HuH-7 (cell line): ENCODE measurements at places on chromosomes 5 and 9.

DNA sequence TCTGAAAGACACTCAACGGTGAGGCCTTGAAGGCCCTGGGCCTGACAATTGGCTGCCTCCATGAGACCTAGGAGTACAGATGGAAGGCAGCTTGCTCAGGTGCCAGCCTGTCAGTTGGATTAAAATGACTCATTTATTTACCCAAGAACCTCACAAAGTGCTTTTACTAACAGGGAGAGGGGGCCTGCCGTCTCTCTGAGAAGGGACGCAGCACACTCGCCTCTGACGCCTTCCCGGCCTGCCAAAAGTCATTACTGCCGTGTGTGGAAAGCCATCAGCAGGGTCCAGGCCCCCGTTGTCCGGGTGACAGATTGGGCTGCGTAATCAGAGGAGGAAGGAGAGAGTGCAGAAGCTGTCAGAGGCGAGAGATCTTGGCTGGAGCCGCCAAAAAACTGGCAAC is 32.4 kb downstream of the DDX31 start:
- DNase-seq: no peak

- no peak for DNase-seq
Observed at GRCh38 chr9:37364751-37365360, 57.6 kb upstream of the GRHPR start.

GRCh38 chr9:127128341-127129072 is 6.1 kb upstream of the ANGPTL2 start:
- DNase-seq: no peak

DNA sequence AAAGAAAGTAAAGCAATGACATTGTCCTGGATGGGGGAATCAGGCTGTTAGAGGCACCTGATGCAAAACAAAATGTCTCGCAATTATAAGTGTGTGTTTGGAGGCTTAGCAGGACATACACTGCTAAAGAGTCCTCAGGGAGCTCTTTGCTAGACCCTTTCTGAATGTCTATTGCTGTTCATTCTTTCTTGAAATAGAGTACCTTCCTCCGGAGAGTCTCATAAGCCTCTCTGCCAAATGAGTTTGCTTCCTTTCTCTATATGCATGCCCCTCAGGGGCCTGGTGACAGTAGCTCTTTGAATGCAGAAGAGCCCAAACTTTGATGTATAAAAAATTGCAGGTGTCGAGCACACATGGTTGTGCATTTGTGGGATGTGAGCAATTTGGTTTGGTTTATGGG is 26.4 kb upstream of the ADAMTSL1 start:
- DNase-seq: no peak

DNA sequence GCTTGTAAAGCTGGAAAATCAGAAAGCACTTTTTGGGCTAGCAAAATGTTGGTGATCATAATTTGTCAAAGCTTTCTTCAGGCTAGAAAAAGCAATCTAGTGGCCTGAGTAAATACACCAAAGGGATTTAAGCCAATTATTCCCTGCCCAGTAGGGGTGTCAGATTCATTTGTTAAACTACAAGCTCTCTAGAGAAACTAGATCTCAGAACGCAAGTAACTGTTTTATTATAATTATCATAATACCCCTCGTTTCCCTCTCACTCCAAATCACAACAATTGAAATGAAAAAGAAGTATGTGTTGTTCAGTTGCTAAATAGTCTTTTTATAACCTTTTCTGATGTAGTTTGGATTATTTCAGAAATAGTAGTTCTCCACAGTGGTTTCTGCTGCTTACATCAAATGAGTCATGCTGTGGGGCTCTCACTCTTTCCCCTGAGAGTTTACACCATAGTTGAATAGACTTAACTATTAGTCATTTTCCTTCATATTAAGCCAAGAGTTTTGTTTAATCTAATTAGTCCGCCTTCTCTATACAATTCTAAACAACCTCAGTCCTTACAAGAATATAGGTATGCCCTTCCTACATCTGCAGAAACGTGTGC is 918.6 kb upstream of the DMAC1 start:
- no peak for DNase-seq

DNA sequence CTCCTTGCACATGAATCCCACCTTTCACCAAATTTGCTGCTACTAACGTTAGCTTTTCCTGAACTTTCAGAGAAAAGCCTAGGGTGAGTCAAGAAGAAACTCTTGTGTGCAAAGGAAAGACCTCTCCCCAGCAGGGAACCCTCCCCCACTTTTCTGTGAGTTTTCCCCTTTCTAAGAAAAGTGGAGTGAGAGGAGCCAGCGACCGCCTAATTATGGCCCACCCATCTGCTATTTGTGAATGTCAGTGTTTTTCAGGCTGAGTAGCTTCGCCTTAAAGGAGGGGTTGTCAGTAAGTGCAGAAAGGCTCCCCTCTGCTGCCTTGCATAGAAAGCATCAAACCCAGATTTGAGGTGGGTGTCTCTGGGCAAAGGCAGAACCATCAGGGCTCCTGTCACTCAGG is 46.8 kb upstream of the SPOCK1 start:
- no peak for DNase-seq

DNA sequence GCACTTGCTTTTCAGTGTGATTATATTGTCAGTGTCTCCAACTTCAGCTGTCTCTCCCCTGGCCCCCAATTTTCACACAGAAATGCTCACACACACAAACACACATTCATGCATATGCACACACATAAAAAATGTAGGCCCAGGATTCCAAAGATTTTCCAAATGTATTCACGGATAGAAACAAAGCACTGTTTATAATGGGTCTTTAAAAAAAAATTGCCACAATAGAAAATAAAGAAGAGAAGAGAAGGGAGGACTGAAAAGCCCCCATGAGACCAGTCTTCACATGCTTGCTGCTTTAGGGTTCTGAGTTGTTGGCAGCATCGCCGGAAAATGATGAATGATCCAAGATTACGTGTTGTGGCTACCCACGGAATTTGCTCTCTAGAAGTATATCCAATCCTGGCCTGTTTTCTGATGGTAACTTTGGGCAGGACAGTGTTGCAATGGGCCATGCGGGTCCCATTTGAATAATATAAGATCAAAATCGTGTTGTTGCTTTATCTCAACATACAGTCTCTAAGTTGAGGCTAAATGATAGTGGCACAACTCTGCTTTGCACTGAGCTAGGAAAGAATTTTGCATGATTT is 36.2 kb upstream of the ACO1 start:
- no peak for DNase-seq
